ENCODE measurements at places on chromosomes 13 and 19. TPM values are rescaled to one million over a fixed set of nuclear protein-coding genes. Genes with fewer than 3 reads are reported as not detected.

CCL25 gene
- 5.8 TPM for total RNA-seq

PNMA8B gene
- total RNA-seq, result 1.7 TPM

LMTK3 gene
- 8.3 TPM for total RNA-seq

ACER1 gene
- total RNA-seq, result 0.67 TPM

FSD1 gene
- total RNA-seq, result 1.0 TPM

LAIR2 gene
- not detected for total RNA-seq

TMEM190 gene
- not detected for total RNA-seq

PSG3 gene
- not detected for total RNA-seq

ZNF569 gene
- 1.7 TPM for total RNA-seq

SLC25A41 gene
- total RNA-seq, result not detected

CATSPERD gene
- total RNA-seq, result not detected

GPR183 gene
- 1.1 TPM for total RNA-seq

FAM83E gene
- 108 TPM for total RNA-seq

ZNF790 gene
- 3.2 TPM for total RNA-seq

WTIP gene
- total RNA-seq, result 3.9 TPM
